NAMALWA (cell line): ENCODE measurements at places on chromosomes 2 and 18.

GRCh38 chr2:156826341-156826933, 390.3 kb downstream of the GPD2 start:
- DNase-seq = no peak

- no peak for DNase-seq
These were observed 246.5 kb downstream of the HAUS1 start for GRCh38 chr18:46350598-46351159.

GRCh38 chr2:52386433-52387030, 1354.6 kb upstream of the NRXN1 start:
- DNase-seq = no peak

- no peak for DNase-seq
These were observed 37.0 kb downstream of the FIGN start for GRCh38 chr2:163698857-163699256.

DNA sequence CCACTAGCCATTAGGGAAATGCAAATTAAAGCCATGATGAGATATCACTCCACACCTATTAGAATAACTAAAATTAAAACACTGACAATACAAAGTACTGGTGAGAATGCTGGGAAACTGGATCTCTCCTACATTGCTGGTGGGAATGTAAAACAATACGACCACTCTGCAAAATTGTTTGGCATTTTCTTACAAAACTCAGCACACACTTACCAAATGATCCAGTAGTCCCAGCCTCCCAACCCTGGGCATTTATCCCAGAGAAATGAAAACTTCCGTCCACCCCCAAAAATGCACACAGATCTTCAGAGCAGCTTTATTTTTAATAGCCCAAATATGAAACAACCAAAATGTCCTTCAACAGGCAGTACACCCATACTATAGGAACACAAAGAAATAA, 8.9 kb upstream of the TMSB10 start:
- DNase-seq = no peak

- DNase-seq = no peak
These were observed 653.0 kb upstream of the SLC39A10 start for GRCh38 chr2:195003881-195004471.
